ENCODE measurements at places on chromosomes 12 and 14. TPM values are rescaled to one million over a fixed set of nuclear protein-coding genes. Genes with fewer than 3 reads are reported as not detected.

GRCh38 chr12:104055686-104056388 is 5.8 kb upstream of the GLT8D2 start:
- DNase-seq, result peak; percentile 70

DNA sequence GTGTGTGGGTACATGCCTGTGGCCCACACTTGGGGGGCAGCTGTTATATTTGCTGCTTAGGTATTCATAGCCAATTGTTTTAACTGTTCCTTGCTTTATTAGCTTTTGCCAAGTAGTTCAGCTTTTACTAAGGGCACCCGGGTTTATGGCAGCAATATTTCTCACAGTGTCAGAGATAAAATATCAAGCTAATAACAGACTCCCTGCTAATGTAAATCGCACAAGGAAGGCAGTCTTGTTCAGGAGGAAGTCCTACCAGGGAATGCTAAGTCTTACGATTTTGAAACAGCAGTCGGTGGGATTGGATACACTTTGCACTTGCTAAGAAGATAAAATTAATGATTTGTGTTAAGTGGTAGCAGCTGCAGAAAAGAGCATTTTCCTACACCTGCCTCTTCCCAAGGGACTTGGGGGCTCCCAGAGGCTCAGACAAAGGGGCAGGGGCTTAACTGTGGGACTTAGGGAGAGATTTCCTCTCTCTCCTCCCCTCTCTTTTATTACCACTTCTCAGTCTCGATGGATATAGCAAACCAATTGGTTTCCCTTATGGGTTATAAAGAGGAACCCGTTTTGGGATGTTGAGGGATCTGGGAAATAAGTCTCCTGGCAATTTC is 175.1 kb downstream of the NRXN3 start:
- no peak for DNase-seq

DNA sequence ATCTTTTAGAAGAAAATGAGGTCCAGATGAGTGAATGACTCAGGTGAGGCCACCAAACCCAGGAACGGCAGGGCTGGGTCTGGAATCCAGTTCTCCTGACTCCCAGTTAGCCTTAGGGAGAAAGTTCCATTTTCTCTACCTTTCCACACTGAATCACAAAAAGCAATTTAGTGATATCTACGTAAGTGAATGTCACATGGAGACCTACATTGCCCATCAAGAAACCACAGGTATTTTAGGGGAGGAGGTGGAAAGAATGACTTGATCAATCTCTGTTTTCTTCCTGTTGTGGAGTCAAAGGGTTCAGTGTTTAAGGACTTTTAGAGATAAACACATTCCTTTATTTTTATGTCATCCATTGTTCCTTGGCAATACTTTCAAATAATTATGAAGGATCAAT is 106.9 kb upstream of the PTPRB start:
- peak; percentile 83 for DNase-seq

GRCh38 chr14:103110681-103111231 is 12.5 kb upstream of the TNFAIP2 start:
- peak; percentile 43 for DNase-seq

The CLEC7A gene
- total RNA-seq, result 40.5 TPM

- no peak for DNase-seq
Observed at GRCh38 chr14:95248432-95248831, 71.3 kb downstream of the CLMN start.

The RASAL1 gene
- total RNA-seq, result not detected

DNA sequence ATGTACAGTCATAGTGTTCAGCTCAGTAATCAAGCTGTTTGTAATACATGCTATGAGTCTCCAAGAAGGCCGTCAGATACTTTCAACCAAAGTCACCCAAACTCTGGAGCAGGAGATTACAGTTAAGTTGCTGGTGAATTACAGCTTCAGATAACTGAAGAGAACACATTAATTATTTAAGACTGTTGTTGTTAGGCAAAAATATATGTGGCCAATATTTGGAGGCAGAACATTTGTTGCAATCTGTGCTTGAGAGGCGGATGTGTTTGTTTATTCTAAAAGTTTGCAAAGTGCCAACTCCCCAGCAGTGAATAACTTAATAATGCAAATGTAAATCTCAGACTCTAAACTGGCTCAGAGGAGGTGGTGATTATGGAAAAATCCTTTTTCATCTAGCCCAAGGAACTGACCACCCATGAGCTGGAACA is 300.7 kb upstream of the TBX3 start:
- DNase-seq, result peak; percentile 45

DNA sequence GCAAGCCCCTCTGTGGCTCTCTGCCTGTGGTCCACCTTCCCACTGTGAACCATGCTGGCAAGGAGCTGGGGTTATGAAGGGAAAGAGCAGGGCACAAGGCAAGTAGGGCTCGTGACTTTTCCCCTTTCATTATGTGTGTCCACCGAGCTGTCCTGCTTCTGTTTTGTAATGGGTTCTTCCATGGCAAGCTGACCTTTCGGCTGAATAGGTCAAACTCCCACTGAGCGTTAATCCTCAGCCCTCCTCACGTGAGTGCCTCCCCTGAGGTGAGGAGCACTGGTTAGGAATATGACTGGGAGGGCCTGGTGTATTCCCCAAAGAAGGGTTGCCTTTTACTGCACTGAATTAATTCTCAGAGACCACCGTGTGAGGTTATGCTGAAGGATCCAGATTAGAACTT is 424.3 kb downstream of the NPAS3 start:
- no peak for DNase-seq

DNA sequence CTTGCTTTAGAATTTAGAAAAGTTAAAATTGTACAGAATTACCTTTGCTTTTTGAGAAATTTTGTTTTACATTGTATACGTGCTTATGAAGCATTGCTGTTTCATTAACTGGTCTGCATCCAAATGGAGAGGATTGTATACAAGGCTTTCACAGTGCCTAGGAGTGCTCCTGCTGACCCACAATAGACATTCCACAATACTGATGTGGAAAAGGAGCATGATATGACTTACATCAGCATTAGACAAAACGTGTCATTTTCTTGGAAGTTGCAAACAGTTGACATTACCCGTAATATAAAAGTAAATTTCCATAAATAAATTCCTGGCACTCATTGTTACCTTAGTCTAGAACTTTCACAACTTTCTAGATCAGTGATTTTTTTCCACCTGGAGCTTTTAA is 1.9 kb downstream of the PRKD1 start:
- DNase-seq, result peak; percentile 25

Data from M059J (cell line).